Adrenal gland (tissue), 19 donors: ENCODE measurements at places on chromosomes 2 and 18. TPM values are rescaled to one million over a fixed set of nuclear protein-coding genes. Genes with fewer than 3 reads are reported as not detected.

MAP2 gene
- 5.8 TPM for total RNA-seq

ZNF804A gene
- total RNA-seq = 0.26 TPM

BARD1 gene
- 2.6 TPM for total RNA-seq

FOXI3 gene
- not detected for total RNA-seq

BOLL gene
- not detected for total RNA-seq

SP140L gene
- total RNA-seq = 28.6 TPM

SDC1 gene
- total RNA-seq = 21.9 TPM

NETO1 gene
- not detected for total RNA-seq
